ENCODE measurements at places on chromosomes 12 and 14. TPM values are rescaled to one million over a fixed set of nuclear protein-coding genes. Genes with fewer than 3 reads are reported as not detected.

ASB2 gene
- 1.8 TPM for total RNA-seq

MDP1 gene
- 24.2 TPM for total RNA-seq

TTC9 gene
- total RNA-seq, result 4.3 TPM

SPTLC2 gene
- 21.4 TPM for total RNA-seq

P2RX4 gene
- total RNA-seq, result 7.3 TPM

C12orf54 gene
- total RNA-seq, result not detected

IRAK3 gene
- 0.27 TPM for total RNA-seq

CMA1 gene
- not detected for total RNA-seq

GNS gene
- total RNA-seq, result 63.5 TPM

USP44 gene
- total RNA-seq, result 10.0 TPM

RNASE2 gene
- total RNA-seq, result not detected

PTGDR gene
- 0.21 TPM for total RNA-seq

GLT8D2 gene
- total RNA-seq, result 3.4 TPM

SERPINA12 gene
- total RNA-seq, result not detected

SEC23A gene
- total RNA-seq, result 58.6 TPM

CEBPE gene
- total RNA-seq, result 0.13 TPM

FAM222A gene
- total RNA-seq, result 18.9 TPM

MMP17 gene
- total RNA-seq, result 8.2 TPM

GOLT1B gene
- total RNA-seq, result 54.9 TPM

TMEM30B gene
- 0.34 TPM for total RNA-seq

BDKRB1 gene
- total RNA-seq, result 2.4 TPM

MARCHF9 gene
- total RNA-seq, result 22.8 TPM

COX8C gene
- 0.55 TPM for total RNA-seq

SCARB1 gene
- total RNA-seq, result 10.1 TPM

AGAP2 gene
- 13.2 TPM for total RNA-seq

MYF6 gene
- not detected for total RNA-seq

SYNJ2BP gene
- total RNA-seq, result 16.3 TPM

KCNA1 gene
- 0.11 TPM for total RNA-seq

NPFF gene
- not detected for total RNA-seq

SERPINA1 gene
- 1.0 TPM for total RNA-seq

GLIPR1 gene
- total RNA-seq, result 10.0 TPM

NEUROD4 gene
- 22.8 TPM for total RNA-seq

LGR5 gene
- total RNA-seq, result 0.29 TPM

GSC gene
- 0.41 TPM for total RNA-seq

PUS7L gene
- total RNA-seq, result 16.5 TPM

TCL1B gene
- 0.38 TPM for total RNA-seq

TAS2R8 gene
- total RNA-seq, result 0.48 TPM

SPTB gene
- total RNA-seq, result 0.36 TPM

IGF1 gene
- total RNA-seq, result 0.14 TPM

CEP170B gene
- total RNA-seq, result 8.5 TPM

All from motor neuron (in vitro differentiated cells).